T-helper 1 cell (primary cell): ENCODE measurements at places on chromosomes 6 and 20.

DNA sequence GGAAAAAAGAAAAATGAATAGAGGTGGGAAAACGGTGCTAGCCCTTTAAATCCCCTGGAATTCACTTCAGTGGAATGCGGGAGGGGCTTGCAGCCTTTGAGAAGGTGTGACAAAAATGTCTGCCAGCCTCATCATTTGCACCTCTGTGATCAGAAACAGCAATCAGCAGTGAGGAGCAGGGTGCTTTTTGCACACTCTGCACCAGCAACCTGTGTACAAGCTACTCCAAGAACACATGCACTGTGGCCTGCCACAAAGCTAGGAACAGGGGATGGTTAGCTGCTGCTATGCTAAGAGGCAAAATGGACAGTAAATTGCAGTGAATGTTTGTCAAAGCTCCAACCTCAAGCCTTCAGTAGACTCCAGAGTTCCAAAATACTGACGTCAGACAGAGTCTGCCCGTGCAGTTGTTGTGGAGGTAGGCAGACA, 29.7 kb downstream of the GINS1 start:
- DNase-seq: no peak

DNA sequence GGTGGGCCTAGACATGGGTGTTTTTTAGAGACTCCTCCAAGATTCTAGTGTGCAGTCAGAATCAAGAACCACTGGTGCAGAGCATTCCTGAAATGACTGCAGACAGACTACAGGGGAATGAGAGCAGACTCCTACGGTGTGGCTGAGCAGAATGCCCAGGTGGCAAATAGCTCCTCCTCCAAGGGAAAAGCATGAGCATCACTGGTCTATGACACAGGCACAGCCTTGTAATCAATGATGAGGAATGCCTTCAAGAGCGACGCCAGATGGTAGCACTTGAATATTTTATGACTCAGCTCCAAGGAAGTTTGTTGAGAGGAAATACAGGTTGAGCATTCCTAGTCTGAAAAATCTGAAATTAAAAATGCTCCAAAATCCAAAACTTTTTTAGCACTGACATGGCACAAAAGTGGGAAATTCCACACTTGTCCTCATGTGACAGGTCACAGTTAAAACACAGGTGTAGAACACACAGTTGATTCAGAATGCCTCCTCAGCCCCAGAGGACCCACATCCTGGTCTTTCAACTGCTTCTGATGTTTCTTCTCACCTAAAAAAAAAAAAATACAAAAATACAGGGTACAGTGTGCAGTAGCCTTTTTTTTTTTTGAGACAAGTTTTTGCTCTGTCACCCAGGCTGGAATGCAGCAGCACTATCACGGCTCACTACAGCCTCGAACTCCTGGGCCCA, 10.6 kb upstream of the FAM8A1 start:
- no peak for DNase-seq

- DNase-seq: no peak
Observed at GRCh38 chr6:87279196-87279595, 43.2 kb upstream of the SMIM8 start.

DNA sequence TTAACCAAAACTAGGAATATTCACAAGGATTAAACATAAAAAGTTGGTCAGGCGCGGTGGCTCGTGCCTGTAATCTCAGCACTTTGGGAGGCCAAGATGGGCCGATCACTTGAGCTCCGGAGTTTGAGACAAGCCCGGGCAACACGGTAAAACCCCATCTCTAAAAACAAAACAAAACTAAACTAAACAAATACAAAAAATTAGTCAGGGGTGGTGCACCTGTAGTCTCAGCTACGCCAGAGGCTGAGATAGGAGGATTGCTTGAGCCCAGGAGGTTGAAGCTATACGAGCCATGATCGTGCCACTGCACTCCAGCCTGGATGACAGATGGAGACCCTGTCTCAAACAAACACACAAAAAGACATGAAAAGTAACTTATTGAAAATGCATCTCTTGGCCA, 3.2 kb downstream of the PSORS1C2 start:
- DNase-seq: no peak

DNA sequence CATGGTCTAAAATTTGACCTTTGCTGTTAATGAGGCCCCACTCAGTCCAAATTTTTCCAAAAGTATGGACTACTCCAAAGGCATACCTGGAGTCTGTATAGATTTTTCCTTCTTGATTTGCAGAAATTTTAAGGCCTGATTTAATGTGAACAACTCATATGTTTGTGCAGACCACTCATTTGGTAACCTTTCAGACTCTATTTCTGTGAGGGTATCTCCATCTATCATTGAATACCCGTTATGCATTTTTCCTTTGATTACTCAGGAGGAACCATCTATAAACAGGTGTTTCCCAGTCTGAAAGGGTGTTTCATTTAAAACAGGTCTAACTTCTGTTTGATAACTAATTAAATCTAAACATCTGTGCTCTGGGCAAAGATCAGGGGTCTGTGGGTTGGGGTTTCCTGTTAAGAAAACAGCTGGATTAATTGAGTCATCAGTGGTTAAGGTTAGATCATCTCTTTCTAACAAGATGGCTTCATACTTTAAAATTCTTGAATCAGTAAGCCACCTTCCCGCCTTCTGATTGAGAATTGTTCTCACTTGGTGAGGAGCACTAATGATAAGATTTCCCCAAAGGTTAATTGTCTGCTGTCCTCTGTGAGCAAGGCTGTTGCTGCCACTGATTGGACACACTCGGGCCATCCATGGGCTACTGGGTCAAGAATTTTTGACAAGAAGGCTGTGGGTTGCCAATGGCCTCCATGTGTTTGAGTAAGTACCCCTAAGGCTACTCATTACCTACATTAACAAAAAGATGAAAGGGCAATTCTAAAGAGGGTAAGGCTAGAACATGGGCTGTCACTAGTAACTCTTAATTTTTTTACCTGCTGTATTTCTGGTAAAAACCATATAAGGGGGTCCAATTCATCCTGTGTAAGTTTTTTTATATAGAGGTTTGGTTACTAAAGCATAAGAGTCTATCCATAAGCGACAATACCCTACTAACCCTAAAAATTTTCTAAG, 24.1 kb downstream of the HLA-B start:
- no peak for DNase-seq

DNA sequence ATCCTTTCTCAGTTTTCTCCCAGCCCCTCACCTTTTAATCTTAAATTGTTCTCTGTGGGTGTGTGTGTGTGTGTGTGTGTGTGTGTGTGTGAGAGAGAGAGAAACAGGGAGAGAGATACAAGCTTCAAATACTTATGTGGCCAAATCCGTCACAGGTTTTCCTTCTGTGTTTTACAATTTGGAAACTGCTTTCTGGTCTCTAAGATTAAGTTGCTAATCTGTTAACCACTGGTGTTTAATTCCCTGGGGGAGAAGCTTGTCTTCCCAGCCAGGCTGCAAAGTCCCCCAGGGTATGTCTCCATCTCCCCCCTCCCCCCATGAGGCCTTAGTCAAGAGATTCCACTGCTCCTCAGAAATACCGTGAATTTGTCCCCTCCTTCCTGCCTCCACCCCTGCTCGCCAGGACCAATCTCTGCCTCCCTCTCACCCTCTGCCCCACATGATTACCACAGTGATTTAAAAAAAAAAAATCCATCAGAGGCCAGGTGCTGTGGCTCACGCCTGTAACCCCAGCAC, 49.0 kb downstream of the RIPOR3 start:
- no peak for DNase-seq

DNA sequence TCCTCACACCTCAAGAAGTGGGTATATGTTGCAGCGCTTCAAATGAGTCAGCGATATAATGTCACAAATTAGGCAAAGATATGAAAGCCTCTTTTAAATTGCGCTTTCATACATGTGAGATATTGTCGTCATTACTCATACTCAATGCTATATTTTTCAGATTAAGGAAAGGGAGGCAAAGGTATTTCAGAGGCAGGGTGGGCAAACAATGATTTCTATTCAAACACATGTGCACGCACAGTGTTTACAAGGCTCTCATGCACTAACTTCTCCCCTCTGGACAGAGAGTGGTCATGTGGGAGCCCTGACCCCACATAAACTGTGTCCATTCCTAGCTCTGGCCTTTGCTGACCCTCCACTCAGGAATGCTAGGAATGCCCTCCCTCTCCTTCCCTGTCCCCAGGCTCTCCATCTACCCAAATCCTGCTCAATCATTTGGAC, 112.1 kb upstream of the TMEM170B start:
- no peak for DNase-seq

DNA sequence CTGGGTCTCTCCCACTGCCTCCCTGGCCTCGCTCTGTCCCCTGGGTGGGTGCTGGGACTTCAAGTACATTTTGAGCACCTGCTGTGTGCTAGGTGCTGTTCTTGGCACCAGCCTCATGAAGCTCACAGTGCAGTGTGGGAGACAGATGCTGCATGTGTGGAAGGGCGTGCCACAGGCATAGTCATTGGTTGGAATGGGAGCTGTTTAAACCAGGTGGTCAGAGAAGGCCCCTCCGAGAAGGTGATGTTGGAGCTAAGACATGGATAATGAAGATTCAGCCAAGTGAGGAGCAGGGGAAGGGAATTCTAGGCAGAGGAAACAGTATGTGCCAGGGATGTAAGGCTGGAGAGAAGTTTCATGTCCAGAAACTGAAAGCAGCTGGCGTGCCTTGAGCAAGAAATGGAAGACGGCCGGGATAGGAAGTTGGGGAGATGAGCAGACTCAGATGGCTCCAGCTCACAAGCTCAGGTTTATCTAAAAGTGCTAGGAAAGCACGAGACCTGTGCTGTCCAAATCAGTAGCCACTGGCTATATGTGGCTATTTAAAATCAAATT, 9.9 kb downstream of the LPIN3 start:
- DNase-seq: no peak

- no peak for DNase-seq
Observed at GRCh38 chr6:103893141-103893581, 966.6 kb downstream of the HACE1 start.

- no peak for DNase-seq
Observed at GRCh38 chr20:20894753-20895152, 182.3 kb upstream of the RALGAPA2 start.

DNA sequence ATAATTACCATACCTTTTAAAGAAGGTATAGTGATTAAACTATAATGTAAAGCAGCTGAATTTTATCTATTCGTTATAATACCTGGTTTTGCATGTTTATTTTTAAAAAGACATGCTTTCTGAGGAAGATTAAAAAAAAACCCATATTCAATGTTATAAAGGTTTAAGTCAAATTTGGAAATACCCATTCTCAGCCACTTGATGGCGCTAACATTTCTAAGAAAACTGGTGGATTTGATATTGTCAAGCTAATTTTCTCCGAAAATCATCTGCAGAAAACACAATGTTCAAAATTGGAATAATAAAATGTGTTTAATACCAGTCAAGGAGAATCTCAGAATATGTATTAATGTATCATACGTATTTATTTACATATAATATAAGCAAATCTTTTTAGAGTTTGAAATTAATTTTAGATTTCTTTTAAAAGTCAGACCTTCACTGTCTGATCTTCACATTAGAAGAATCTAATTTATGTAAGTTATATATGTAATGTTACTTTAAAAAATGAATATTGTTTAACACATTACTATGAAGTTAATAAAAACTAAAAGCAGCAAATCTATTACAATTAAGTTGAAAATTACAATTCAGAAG, 35.0 kb downstream of the SHPRH start:
- DNase-seq: no peak

DNA sequence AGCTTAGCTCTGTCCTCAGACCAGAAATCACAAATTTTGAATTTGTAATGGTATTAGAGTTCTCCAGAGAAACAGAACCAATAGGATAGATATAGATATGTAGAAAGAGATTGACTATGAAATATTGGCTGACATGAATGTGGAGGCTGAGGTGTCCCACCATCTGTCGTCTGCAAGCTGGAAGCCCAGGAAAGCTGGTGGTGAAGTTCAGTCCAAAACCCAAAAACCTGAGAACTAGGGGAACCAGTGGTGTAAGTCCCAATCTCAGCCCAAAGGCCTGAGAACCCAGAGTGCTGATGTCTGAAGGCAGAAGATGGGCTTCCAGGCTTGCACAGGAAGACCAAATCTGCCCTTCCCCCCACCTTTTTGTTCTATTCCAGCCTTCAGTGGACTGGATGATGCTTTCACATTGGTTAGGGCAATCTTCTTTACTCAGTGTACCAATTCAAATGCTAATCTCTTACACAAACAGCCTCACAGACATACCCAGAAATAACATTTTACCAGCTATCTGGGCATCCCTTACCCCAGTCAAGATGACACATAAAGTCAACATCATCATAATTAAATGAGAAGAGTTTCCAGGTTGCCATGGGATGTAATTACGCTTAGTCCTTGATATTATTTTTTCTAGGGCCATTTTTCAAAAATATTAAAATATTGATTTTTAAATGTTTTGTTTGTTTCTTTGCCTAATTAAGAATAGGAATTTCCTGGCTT, 570.8 kb downstream of the UTRN start:
- DNase-seq: no peak

- no peak for DNase-seq
Observed at GRCh38 chr6:99458319-99458718, 33.2 kb upstream of the PNISR start.

DNA sequence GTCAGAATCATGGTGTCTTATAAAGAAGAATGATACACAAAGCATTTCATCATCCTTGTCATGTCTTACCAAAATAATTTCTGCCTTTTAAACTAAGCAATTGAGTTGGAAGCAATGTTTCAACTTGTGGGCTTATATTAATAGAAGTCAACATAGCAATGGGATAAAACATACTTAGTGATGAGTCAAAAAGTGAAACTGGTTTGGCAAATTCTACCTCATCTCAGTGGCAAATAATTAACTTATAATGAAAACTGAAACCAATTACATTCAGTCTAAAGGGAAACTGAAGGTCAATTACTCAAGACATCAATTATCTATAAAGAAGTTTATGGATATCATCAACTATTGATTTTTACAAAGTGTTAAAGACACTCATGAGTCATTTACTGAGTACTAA, 463.8 kb downstream of the BMP2 start:
- DNase-seq: no peak

DNA sequence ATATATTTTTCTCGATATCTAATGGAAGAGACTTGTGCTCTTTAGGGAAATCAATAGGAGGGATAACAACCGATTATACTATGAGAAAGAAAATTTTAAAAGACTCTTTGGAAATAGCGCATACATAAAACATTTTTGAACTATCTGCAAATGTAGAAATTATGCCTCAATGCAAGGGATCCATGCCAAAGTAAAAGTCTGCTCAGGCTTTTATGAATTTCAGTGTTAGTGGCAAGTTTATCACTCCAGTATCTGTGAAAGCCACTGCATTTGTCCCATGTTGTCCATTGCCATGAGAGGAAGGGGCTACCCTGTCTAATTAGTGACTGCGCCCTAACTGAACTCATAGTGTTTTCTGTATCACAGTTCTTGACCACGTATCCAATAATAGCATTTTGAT, 81.4 kb downstream of the TSHZ2 start:
- DNase-seq: no peak

- DNase-seq: no peak
Observed at GRCh38 chr6:106413722-106414121, 53.2 kb downstream of the CRYBG1 start.

DNA sequence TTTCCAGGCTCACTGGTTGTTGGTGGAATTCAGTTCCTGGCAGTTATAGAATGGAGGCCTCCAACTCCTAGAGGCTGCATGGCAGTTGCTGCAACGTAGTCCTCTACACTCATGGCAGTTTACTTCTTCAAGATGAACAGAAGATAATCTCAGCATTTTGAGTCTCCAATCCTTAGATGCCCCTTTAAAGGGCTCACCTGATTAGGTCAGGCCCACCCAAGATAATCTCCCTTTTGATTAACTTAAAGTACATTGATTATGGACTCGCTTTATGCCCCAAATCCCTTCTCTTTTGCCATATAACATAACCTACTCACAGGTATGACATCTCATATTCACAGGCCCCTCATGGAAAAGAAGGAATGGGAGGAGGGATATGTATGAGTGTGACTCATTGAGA, 76.4 kb downstream of the ZNF133 start:
- DNase-seq: no peak

GRCh38 chr20:46060301-46060881, 29.4 kb downstream of the NCOA5 start:
- DNase-seq: no peak
